Endothelial cell (in vitro differentiated cells): ENCODE measurements at places on chromosomes 2 and 18.

- DNase-seq: no peak
These were observed 197.3 kb downstream of the EIPR1 start for GRCh38 chr2:3180082-3180908.

GRCh38 chr18:54116541-54117257, 107.8 kb downstream of the MBD2 start:
- DNase-seq: no peak

GRCh38 chr2:200765139-200765951, 46.4 kb upstream of the BZW1 start:
- DNase-seq: no peak

DNA sequence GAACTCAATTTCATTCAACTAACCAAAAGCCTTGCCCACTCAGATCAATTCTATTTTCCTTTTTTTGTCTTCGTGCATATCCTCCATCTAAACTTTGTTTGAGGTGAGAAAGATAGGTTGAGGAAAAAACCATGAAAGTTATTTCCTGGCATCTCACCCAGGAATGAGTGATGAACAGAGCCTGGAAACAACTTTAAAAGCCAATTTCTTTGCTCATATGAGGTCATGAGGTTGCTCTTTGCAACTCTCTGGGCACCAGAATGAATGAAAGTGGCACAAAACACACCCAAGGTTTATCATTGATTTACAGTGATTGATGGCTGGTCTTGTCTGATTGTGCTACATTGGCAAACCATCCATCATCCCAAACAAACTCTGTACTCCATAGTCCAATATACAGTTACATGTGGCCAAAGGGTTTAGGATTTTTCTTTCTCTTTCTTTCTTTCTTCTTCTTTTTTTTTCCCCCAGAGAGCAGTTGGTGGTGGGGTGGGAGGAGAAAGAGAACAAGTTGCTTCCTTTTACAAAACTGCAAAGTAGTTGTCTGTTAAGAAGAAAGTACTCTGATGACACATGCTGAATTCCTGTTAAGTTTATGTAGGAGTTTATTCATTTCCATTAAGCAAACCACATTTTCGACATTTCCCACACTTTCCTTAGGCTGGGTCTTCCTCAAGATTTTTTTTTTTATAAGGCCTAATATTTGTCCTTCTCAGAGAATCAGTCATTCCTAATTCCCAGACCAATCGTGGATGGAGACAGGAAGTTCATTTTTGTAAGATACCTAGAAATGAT, 575.9 kb upstream of the ZEB2 start:
- no peak for DNase-seq

DNA sequence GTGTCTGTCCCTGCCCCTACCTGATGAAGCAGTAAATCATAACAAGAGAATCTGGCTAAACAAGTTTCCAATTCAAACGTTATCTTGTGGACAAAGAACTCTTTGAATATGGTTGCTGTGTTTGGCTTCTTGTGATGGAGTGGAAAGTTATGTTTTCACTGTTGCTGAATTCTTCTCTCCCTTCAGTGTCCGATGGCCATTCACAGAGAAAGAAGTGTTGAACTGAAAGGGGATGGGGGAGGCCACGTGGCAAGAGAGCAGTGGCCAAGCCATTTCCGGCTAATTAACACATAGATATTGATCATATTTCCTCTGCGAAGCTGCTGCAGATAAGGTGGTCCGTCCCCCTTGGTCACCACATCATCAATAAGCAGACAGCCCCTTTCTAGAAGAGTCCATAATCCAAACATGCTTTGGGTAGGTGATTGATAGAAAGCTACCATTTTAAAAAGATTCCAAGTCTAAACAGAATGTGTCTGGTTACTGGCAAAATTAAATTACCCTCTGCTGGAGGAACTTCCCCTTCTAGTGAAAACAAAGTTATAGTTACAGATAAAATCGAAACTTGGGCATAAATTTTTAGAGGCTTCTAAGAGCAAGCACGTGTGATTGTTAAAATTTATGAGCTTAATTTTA, 36.9 kb upstream of the FZD7 start:
- no peak for DNase-seq

GRCh38 chr18:3554091-3554601, 104.2 kb downstream of the TGIF1 start:
- peak; percentile 18 for DNase-seq

DNA sequence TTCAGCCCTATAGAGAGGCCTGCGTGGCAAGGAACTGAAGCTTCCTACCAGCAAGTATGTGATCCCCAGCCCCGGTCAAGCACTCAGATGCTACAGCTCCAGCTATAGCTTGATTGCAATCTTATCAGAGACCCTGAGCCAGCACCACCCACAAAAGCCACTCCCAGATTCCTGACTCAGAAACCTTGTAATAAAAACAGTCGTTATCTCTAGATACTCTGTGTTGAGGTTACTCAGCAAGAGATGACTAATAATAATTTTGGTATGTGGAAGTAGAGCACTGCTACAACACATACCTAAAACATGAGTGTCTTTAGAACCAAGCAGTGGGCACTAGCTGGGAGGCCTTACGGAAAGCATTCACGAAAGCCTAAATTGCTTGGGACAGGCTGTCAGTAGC, 216.9 kb downstream of the UXS1 start:
- no peak for DNase-seq

- no peak for DNase-seq
These were observed 28.0 kb downstream of the MYO5B start for GRCh38 chr18:50166901-50167300.

GRCh38 chr2:148519013-148519412, 125.5 kb upstream of the EPC2 start:
- DNase-seq: no peak

DNA sequence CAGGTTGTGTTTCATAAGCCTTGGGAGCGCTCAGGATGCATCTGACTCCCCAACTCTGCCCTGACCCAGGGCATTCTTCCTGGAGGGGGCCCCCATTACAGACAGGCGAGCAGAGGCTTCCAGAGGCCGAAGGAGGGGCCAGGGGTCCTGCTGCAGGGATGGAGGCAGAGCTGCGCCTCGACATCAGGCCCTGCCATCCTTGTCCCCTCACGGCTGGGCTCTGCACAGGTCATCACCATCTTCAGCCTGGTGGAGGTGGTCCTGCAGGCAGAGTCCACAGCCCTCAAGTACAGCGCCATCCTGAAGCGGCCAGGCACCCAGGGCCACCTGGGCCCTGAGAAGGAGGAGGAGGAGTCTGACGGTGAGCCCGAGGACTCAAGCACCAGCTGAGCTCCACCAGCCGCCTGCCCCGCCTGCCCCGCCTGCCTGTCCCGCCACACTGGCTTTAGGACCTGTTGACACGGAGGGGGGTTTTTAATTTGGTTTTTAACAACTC, 42.3 kb upstream of the ALPP start:
- no peak for DNase-seq

DNA sequence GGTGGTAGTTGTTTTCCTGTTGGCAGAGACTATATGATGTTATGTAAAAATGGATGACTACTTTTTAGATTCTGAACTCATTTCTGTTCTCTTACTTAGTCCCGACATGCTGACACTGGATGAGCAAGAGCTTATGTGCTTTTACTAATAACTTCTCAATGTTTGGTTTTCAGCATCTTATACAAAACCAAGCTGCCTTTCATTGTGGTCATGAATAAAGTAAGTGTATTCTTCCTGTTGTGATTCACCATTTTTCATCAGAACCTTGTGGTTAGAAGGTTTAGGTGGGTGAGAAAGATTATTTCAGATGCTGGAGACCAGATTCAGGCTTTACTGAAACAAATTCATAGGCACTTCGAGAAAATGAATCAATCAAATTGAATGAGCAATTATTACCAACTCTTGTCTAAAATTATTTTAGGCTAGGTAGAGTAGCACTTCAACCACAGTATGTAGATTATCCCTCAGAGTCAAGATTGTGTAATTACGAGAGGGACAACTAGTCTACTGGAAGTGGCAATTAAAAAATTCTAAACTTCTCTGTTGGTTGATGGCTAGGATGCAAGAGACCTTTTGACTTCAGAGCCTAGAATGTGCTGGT, 9.3 kb downstream of the GPN1 start:
- no peak for DNase-seq

DNA sequence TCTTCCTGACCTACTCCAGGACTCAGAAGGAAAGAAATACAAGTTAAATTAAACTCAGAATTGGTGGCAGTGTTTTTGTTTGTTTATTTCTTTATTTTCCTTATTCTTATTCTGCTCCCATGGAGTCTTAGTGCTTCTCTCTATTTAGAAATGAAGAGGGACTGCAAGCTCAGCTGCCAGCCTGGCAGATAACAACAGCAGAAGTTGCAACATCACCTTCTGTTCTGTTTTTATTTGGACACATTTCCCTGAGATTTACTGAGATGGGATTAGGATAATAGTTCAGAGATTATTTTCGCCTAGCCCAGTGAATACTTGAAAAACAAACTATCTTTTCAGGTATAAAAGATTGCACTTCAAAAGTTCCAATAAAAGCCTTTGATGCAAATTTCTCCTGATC, 70.4 kb upstream of the DTNA start:
- DNase-seq: no peak

GRCh38 chr2:241798081-241798630, 10.8 kb upstream of the NEU4 start:
- peak; percentile 2 for DNase-seq

GRCh38 chr2:66675591-66675990, 240.7 kb downstream of the MEIS1 start:
- DNase-seq: no peak

GRCh38 chr2:37000318-37000717, 34.0 kb upstream of the STRN start:
- no peak for DNase-seq

DNA sequence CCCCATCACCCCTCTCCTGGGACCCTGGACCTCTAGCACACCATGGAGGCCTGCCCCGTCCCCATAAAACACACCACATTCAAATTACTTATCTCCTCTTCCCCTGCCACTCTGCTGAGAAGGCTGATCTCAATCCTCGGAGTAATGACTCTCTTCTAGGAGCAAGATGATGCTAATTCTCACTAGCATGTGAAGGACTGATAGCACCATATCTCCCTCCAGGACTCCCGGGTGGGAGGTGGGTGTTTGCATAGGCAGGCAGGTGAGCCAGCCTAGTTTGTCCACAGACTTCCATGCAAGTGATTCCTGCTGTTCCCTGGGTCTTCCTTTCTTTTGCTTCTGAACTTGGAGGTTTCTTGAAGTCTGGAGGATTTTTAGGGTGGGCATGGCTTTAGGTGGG, 40.5 kb downstream of the HPCAL1 start:
- DNase-seq: no peak

GRCh38 chr18:59547581-59548182, 149.5 kb downstream of the CCBE1 start:
- DNase-seq: no peak

- DNase-seq: no peak
These were observed 803.3 kb upstream of the CELF4 start for GRCh38 chr18:38368886-38369285.

DNA sequence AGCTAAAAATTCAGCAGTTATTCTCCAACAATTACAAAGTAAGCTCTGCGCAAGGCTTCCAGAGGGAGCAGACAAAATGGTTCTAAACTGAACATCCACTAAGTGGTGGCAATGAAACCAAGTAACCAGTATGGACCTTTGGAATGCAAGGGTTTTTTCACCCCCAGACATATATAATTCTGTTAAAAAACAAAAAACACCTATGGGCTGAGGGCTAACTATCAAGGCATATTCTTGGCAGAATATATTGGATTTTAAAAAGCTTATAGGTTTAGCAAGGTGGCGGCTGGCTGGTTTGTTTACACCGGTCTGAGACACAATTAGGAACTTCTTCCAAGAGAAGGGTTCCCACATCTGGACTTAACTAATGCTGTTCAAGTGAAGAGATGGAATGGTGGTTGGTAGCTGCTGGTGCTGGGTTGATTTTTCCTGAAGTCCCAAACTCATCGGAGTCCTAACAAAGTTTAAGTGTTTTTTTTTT, 2.8 kb downstream of the ZFP36L2 start:
- no peak for DNase-seq

GRCh38 chr18:58669731-58670378, 1.4 kb upstream of the MALT1 start:
- no peak for DNase-seq

DNA sequence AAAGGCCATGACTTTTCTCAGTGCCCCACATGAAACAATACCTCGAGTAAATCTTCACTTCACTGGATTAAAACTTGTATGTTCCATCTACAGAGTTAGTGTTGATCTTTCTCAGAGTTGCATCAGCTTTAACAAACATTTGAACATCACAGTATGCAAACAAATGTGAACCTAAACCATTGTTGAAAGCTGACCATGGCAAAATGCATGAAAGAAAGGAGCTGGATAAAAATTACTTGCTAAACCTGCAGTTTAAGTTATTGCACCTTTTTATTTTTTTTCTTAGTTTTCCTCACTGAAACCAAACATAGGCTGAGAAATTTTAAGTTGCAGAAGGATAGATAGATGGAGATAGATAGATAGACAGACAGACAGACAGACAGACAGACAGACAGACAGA, 107.2 kb upstream of the UGP2 start:
- DNase-seq: no peak

DNA sequence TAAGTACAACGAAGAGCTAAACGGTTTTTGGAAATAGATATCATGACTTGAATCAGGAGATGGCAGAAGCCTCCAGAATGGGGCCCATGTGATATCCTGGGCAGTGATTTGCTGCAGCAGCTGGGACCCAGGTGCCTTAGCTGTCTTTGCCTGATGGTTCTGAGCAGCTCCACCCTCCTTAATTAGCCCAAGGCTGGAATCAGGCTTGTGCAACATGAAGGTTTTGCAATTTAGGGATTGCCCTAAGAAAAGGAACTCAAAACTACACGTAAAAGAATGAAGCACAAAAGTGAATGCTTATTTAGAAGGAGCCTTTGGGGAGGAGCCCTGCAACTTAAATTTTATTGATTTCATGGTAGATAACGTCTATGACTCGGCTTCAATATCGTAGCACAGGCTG, 17.3 kb upstream of the CNDP2 start:
- DNase-seq: no peak

DNA sequence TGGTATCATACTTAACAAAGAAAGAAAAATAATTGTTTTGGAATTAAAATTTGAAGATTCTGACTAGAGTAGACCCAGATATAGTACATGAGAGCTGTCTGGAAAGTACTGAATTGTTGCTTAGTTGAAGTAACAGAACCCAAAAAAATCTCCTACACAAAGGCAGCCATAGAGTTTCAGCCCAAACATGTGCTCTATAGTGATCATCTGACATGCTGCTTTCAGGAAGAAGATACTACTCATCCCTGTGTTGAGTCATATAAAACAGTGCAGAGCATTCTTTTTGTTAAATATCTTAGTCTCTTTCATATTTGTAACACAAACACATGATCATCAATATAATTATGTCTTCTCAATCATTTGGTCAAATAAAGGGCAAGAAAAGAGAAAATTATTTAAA, 84.8 kb upstream of the PTPRM start:
- no peak for DNase-seq

GRCh38 chr2:11346023-11346482, 1.6 kb upstream of the ROCK2 start:
- no peak for DNase-seq

- no peak for DNase-seq
These were observed 164.7 kb downstream of the GRB14 start for GRCh38 chr2:164456619-164457018.
